Left colon (tissue), 2 donors: ENCODE measurements at places on chromosomes 6 and 20. TPM values are rescaled to one million over a fixed set of nuclear protein-coding genes. Genes with fewer than 3 reads are reported as not detected.
A peak's percentile ranks its signal among the peaks of the same experiment; 100 is the strongest.

GRCh38 chr6:87747646-87748045 is 45.6 kb upstream of the AKIRIN2 start:
- DNase-seq = no peak

- no peak for DNase-seq
These were observed 3.5 kb upstream of the APOBEC2 start for GRCh38 chr6:41049521-41049920.

DNA sequence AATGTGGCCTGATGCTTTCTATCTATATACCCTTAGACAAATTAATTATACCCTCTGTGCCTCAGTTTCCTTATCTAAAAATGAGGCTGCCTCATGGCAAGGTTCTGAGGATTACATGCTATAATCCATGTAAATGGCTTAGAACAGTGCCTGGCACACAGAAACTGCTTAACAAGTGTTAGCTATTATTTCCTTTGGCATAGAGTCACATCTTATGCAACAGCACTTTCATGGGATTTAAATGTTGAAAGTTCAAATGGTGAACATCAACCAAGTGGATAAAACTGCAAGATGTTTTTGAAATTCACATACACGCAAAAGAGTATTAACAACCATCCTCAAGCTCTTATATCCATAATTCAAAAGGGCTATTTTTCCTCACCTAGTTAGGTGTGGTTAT is 202.8 kb upstream of the JAG1 start:
- no peak for DNase-seq

Gene TSPO2
- not detected for total RNA-seq

DNA sequence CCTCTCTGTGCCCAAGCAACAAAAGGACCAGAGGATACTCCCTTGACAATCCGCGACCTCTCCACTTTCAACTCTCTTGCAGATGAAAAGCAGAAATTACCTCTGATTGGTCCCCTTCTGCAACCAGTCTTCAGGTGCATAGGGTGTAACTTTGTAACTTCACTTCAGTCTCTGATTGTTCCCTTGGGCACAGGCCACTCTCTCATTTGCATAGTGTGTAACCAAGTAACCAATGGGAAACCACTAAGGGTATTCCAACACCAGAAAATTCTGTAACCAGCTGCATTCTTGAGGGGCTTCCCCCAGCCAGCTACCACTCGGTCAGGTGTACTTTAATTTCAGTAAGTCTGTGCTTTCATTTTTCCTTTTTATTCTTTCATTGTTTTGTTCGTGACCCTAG is 4.4 kb upstream of the RAET1L start:
- no peak for DNase-seq

GRCh38 chr6:120355822-120356221 is 978.5 kb downstream of the TBC1D32 start:
- no peak for DNase-seq

Gene ADGRB3
- 1.2 TPM for total RNA-seq

DNA sequence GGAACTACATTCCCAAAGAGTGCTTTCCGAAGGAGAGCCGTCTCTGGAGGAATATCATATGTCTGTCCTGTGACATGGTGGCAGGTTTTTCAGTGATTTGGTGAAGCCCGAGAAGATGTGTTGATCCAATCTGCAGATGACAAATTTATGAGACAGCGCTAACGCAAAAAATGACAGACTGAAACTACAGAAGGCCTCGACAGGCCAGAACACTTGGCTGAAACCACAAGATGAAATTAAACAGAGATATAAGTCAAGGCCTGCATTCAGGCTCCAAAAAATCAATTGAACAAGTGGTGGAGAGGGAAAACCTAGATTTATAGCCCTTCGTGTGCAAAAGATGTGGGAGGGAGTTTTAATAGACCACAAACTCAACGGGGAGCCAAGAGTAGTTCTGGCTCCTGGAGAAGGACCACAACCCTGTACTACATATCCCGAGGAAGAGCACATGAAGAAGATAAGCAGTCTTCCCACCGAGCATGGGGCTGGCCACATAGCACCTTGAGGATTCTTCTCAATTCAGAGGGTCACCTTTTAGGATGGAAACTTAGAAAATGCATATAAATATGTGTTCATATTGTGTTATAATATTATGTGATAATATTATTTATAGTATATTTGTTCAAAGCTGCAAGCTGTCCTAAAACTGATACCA is 231.3 kb upstream of the PDE10A start:
- DNase-seq = no peak

- no peak for DNase-seq
These were observed at the start of gene TNXB for GRCh38 chr6:32109114-32109764. Gene TNXB (minus strand): TSS chr6:32109338. CDS start chr6:32098198, 11,140 bp downstream.

DNA sequence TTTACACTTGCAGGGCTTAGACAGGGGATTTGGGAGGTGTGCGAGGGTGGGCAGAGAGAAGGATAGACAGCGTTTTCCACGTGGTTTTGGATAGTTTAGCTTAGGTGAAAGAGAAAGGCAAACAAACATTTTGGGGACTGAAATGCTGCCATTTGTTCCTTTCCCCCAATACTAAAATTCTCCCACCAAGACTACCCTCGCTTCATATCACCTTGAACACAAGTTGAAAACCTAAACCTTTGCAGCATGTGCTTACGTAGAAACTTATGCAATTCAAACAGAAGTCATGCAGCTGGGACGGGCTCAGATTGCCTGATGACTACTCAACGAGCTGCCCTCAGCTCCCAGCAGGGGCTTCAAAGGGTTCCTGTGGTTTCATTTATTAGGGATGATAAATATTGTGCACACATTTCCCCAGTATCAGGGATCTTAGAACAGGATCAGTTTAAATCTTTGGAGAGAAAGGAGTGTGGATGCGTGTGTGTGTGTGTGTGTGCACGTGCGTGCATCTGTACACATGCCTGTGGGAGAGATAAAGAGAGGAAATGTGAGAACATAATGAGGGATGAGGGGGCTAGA is 77.3 kb downstream of the SLC22A23 start:
- DNase-seq = no peak

DNA sequence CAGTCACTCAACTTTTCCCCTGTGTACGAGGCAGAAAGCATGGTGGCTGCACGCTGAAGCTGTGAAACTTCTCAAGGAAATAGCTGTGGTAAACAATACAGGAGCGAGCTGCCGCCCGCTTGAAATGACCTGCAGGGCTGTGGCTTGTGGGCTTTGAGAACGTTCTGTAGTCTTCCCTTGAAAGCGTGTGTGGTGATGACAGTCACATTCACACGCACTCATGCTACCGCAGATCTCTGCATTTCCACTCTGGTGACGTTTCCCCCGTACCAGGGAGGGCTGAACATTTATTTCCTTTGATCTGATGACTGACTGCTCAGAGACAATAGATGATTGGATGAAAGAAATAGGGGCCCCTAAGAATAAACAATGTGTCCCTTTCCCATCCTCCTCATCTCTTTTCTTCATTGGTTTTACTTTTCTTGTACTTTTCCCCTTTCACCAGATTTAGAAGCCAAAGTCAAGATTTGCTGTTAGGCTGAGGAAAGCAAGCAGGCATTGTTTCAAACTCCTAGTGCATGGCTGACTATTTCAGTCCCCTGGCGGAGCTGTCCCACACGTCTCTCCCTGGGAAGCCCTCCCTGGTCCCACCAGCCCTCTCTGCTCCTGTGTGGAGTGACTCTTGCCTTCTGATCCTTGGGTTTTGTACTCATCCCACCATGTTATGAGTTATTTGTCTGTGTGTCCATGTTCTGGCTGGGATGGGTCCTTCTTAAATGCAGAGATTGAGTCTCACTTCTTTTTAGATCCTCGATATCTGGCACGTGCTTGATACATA is 3.9 kb downstream of the SYTL3 start:
- peak; percentile 67 for DNase-seq

Gene SPTLC3
- total RNA-seq = 6.6 TPM

Gene OPN5
- total RNA-seq = not detected

DNA sequence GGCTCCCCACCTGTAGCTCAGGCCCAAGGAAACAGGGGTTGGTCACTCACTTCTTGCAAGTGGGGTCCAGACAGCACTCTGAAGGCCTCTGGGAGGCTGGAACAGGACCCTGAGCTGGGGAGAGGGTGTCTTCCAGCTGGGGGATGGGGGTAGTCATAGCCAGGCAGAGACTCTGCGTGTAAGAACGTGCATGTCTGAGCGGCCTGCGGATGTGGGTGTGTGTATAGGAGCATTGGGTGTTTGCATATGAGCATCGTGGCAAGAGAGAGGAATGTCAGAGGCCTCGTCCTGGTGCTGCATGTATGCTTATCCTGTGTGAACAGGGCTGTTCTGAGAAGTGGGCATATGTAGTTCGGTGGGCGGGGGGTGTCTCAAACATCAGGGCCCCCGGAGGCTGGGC is 12.1 kb downstream of the BPIFB3 start:
- no peak for DNase-seq

DNA sequence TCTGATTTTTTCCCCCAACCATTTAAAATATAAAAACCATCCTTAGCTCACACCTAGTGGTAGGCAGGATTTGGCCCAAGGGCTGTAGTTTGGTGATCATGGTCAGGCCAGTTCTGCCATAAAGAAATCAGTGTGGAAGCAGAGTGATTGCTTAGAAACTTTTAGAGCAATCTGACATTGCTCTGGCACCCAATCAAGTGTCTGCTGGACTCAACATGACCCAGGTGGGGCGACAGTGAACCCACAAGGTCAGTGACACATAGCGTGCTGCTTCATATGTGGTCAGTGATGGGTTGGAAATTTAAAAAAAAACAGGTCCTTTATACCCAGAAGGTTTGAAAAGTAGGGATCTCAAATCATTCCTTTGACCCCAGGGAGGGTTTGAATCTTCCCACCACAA is 107.9 kb downstream of the BANF2 start:
- no peak for DNase-seq

Gene TRIM40
- total RNA-seq = 30.7 TPM

- no peak for DNase-seq
These were observed 19.8 kb downstream of the MTFR2 start for GRCh38 chr6:136230219-136230853.

Gene MLIP
- total RNA-seq = 2.7 TPM

Gene CST4
- total RNA-seq = not detected

DNA sequence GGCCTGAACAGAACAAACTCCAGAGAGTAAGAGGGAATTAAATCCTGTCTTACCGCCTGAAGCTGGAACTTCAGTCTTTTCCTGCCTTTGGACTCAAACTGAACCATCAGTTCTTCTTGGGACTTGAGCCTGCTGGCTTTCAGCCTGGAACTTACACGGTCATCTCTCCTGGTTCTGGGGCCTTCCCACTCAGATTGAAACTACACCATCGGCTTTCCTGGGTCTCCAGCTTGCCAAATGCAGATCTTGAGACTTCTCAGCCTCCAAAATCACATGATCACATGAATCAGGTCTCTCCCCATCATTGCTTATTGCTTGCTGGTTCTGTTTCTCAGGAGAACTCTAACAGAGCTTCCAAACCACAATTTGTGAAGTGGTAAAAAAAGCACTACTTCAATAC is 276.3 kb downstream of the KIF16B start:
- DNase-seq = no peak

DNA sequence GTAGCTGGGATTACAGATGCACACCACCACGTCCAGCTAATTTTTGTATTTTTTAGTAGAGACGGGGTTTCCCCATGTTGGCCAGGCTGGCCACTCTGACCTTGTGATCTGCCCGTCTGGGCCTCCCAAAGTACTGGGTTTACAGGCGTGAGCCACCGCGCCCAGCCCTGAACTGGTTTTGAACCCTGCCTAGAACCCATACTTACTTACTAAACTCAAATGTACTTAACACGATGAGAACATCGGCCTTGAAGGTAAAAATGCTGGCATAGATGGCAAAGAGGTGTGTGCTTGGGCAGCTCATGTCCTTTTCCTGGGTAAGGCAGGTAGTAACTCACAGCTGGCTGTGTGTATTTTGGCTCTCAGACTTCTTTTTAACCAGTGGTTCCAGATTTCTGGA is 3.2 kb upstream of the ARMC12 start:
- peak; percentile 28 for DNase-seq

DNA sequence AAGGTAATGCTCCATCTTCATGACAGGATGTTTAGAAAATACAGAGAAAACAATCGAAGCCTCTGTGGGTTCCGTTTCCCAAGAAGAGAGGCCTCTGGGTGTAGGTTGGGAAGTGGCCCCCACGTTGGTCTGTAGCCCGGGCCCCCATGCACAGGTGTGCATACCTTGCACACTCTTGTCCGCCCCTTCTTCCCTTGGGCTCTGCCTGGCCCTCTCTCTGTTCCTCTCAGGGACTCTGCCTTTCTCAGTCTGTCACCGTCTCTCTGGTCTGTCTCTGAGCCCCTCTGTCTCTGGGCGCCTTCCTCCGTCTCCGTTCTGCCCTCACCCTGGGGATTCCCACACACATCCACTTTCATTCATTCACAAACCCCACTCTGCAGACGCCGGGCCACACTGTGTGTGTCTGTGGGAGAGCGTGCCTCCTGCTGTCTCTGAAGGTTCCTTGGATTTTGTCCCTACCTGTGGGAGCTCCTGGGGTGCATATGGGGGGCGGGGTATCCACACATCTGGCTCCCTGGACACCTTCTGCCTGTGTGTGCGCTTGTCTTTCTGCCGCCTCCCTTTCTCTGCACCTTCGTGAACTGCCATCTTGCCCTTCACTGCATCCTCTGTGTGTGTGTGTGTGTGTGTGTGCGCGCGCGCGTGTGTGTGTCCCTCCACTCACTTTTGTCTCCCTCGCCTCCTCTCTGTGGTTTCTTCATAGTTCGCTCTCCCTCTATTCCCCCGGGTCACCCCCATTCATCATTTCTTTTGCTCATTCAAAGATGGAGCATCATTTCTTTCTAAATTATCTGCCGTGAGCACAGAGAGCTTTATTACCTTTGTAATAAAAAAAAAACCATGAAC is 75.3 kb downstream of the SRC start:
- DNase-seq = no peak

DNA sequence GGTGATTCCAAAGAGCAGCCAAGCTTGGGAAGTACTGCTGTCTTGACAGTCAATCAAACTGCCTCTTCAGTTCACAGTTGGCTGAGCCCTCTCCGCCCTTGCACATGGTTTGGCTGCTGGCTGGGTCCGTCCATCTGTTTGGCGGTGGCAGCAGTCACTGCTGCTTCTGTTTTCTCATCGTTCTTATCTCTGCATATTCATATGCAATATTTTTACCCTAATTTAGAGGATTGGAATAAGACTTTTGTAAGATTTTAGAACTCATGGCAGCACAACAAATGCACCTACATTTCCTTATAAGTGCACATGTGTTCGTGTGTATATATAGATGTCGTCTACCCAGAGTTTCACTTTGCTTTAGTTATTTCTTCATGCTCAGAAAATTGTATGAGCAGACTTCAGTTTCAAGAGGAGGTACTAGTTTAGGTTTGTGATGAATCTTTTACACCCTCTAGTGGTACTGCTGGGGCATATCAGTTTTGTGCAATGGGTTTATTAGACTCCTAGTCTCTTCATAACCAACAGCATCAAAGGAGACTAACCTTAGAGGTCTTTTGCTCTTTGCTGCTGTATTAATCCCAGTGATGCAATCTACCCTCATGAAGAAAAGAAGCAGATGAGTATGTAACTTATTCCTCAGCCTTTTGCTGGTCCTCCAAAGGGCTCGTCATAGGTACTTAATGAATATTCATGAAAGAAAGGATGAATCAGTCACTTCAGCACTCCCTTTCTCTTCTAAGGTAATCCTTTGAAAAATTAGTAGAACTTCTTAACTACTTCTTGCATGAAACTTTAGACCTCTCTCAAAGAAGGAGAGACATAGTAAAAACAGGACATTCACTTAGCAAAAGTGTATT is 44.3 kb downstream of the KHDC1L start:
- DNase-seq = no peak

Gene TEAD3
- 25.5 TPM for total RNA-seq
